ENCODE measurements at places on chromosomes 11 and 22.

GRCh38 chr11:61293867-61294716, 1.0 kb downstream of the VWCE start:
- no peak for DNase-seq

DNA sequence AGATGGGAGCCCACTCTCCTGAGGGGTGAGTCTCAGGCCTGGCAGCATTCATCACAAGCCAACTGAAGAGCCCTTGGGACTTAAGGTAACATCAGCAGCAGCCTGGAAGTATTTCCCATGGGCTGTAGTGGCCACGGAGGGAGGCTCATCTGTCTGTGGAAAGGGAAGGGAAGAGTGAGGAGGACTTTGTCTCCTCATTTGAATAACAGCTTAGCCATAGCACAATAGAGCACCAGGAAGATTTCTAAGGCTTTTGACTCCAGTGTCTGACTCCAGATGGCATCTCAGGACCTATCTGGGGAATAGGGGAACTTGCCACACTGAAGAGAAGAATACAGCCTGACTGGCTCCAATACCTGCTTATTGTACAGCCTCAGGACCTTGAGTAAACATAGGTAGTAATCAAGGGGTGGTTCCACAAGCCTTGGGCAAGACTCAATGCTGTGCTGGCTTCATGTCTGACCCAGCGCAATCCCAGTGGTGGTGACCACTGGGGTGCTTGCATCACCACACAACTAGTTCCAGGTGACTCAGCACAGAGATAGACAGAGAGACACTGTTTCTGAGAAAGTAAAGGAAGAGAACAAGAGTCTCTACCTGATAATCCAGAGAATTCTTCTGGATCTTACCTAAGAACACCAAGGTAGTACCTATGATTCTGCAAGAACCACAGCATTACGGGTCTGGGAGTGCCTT, 510.5 kb upstream of the CCDC179 start:
- DNase-seq, result no peak

DNA sequence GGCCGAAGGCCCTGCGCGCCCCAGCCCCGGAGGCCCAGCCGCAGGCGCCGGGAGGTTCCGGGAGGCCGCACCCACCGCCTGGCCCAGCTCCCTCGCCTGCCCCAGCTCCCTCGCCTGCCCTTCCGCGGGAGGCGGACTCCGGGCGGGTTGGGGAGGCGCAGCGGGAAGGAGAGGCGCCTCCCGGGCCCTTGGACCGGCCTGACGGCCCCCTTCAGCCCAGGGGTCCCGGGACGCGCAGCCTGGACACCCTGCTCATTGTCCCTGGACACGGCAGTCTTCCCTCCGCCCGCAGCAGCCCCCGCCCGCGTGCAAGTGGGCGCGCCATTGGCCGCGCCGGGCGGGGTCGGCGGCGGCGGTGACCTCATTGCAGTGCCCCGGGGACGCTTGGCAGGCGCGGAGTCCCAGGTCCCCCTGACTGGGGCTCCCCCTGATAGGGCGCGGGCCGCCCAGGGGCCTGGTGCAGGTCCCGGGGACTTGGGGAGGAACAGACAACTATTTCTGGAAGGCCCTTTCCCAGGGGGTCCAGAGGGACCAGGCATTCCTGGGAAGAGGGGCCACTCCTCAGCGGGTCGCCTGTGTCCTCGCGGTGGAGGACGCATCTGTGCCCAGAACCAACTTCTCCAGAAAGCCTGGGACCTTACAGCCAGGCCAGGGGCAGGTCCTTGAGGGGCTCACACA, 501 bp downstream of the CD151 start:
- DNase-seq, result peak; percentile 83

DNA sequence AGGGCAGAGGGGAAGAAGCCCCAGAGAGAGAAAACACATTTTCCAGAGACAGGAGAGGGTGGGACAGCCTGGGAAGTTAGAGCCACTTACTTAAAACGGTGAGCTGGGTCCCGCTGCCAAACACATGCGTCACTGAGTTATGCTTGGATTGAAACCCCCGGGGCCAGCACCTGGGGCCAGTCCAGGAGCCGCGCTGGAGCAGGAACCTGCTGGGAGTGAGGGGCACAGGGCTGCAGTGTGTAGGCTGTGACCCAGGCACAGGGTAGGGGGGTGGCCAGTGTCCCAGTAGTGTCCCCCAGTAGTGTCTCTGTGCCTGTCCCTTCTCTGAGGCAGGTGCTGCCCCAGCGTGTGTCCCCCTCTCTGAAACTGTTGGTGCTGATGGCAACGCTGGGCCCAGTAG, 5.2 kb downstream of the IGLL1 start:
- DNase-seq, result no peak

- no peak for DNase-seq
These were observed 159.2 kb downstream of the MSANTD4 start for GRCh38 chr11:105862736-105863367.

GRCh38 chr11:112394304-112394703, 133.6 kb upstream of the PLET1 start:
- DNase-seq, result no peak

GRCh38 chr11:73308961-73309919, 1.2 kb downstream of the ARHGEF17 start:
- DNase-seq, result no peak

DNA sequence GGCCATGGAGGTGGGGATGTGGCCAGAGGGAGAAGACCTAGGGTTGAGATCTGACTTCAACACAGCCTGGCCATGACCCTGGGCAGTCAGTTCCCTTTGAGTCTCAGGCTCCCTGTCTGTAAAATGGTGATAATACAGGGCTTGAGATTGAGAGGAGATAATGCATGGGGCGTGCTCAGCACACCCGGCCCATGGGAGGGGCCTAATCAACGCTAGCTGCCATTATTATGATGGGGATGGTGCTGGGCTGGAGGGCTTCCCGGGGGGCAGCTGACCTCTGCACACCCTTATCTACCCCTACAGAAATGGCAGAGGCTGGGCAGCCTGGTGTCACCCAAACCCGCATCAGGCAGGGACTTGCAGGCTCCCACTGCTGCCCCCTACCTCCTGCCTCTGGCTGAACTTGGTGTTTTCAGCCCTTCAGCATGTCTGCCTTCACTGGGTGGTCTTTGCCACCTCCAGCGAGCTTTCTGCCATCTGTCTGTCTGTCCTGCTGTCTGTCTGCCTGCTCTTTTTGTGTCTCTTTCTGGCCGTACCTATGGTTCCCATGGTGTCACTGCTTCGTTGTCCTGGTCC, 84.5 kb downstream of the CACNA1I start:
- DNase-seq, result no peak

- no peak for DNase-seq
These were observed 44.4 kb downstream of the INSC start for GRCh38 chr11:15159085-15159484.

GRCh38 chr11:10818594-10818993, 9.9 kb upstream of the EIF4G2 start:
- DNase-seq, result no peak

DNA sequence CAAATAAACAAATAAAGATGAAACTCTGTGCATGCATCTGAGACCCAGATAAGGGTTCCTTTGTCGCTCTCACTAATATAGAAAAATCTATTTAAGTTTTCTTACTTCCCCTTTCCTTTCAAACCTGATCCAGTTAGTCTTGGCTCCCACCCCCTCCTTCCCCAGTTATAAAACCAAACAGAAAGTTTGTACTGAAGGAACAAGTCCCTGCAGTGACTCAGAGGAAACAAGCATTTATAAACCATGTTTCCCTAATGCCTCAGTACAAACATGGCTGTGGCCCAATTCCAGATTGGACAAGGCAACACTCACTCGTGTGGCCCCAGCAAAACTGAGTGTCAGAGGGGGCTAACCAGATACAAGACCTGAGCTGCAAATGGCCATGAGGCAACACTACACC, 65.5 kb upstream of the ARHGAP20 start:
- DNase-seq, result no peak

GRCh38 chr11:93285430-93285829, 45.1 kb upstream of the DEUP1 start:
- DNase-seq, result no peak

- DNase-seq, result peak; percentile 51
These were observed 428 bp downstream of the CDKN1C start for GRCh38 chr11:2885017-2885677.

DNA sequence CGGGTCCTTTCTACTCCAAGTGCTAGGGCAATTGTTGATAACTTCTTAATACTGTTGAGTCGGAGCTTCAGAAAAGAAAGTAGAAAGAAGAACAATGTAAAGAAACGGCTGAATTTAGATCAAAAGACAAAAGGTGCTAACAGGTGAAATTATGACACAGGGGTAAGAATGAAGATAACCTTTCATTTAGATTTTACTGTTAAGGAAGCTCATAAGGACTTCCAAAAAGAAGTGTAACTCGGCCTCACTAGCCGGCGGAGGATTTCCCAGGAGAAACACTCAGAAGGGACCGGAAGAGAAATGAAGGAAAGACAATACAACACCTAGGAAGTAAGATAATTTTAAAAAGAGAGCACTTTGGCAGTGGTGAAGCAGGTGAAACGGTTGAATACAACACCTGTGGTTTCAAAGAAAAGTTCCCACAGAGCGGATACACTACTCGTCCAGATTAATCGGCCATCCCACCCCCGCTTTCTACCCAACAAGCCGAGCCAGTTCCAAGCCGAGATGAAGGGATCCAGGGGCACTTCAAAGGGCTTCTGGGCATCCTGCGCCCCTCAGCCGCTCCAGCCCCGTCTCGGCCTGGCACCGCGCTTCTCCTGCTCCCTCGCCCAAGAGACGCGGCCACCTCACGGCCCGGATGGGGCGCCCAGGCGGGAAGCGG, 737 bp downstream of the PPP2R1B start:
- peak; percentile 47 for DNase-seq

GRCh38 chr22:50261615-50262459, at the start of gene MAPK12:
Gene MAPK12, minus strand, starts transcription at chr22:50261683. Its CDS starts 174 bp downstream, at chr22:50261509.
- DNase-seq, result no peak

GRCh38 chr11:75090671-75091177, 6.0 kb downstream of the OR2AT4 start:
- no peak for DNase-seq

DNA sequence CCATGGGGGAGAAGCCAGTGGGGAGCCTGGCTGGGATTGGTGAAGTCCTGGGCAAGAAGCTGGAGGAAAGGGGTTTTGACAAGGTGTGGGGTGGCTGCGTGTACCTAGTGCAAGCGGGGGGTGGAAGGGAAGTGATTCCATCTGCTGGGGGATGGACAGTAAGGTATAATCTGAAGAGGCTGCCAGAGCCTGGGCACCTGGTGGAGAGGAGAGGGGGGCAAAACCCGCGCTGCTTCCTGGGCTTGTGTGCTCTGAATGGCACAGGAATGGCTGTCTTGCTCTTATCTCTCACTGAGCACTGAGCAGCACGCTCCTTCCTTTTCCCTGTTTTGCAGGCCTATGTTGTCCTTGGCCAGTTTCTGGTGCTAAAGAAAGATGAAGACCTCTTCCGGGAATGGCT, 988 bp downstream of the BANF1 start:
- DNase-seq, result no peak

GRCh38 chr11:69588270-69588669, 52.7 kb upstream of the CCND1 start:
- DNase-seq, result no peak

DNA sequence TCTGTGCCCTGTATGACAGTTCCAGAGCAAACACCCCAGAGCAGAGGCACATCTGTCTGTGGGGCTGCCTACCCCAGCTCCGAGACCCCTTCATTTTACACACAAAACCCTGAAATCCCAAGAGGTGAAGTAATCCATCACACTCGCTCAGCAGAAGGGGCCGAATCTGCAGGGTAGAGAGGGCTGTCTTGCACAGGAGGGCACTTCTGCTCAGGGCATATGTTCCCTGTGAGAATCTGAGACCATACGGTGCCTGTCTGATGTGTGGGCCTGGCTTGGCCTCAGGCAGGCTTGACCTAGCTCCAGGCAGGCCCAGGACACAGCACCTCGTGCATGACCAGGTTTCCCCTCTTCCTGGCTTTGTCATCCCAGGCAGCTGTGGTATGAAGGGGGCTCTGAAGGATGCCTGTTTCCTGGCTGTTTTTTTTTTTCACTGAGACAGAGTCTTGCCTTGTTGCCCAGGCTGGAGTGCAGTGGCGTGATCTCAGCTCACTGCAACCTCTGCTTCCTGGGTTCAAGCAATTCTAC, 37.2 kb downstream of the GRIK4 start:
- DNase-seq, result no peak

- no peak for DNase-seq
These were observed 16.6 kb downstream of the TBC1D10A start for GRCh38 chr22:30309951-30310741.

GRCh38 chr22:33213383-33214075, 155.3 kb upstream of the SYN3 start:
- no peak for DNase-seq

- no peak for DNase-seq
These were observed 89.7 kb upstream of the CSNK2A3 start for GRCh38 chr11:11442791-11443190.

- no peak for DNase-seq
These were observed 73.4 kb upstream of the PARVG start for GRCh38 chr22:44107340-44107739.

- no peak for DNase-seq
These were observed 509.5 kb downstream of the KCNA4 start for GRCh38 chr11:29507376-29507775.

GRCh38 chr11:2701898-2702434, 2.2 kb upstream of the KCNQ1OT1 start:
- no peak for DNase-seq

GRCh38 chr22:35435201-35435740, 35.3 kb downstream of the MCM5 start:
- no peak for DNase-seq

GRCh38 chr11:85236211-85236610, 390.9 kb downstream of the DLG2 start:
- DNase-seq, result no peak

DNA sequence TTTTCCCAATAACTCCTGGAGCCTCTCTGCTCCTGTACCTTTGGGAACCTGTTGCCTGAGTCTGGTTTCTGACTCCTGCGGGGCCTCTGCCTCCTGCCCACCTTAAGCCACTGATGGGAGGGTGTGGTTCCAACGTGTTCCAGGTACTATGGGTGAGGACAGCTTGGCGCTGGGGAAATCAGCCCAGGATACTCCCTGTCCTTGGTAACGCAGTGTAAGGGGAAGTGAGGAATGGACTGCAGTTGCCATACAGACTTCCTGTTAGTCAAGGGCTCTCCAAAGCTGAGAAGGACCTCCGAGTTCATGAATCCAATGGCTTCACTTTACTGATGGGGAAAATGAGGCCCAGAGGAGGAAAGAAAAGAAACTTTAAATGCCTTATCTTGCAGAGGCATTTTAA, 1.2 kb upstream of the MARK2 start:
- no peak for DNase-seq

DNA sequence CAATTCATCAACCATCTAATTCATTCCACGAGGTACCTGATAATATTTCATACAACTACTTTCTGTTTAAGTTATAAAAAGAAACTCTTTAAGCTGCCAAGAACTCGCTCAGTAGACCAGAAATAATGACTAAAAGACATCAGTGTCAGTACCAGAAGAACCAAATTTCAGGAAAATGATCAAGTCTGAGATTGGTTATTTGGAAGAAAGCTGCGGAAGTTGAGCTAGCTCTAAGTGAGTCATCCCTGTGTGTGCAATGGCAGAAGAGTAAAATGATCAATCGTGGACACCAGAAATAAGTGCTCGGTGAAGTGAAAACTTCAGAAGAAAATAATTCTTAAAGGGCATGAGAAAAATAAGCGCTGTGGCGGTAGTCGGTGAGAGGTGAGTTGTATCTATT, 933.2 kb upstream of the CHORDC1 start:
- DNase-seq, result no peak

Data from substantia nigra (tissue), 51 donors.